ENCODE measurements at places on chromosomes 4 and X.

DNA sequence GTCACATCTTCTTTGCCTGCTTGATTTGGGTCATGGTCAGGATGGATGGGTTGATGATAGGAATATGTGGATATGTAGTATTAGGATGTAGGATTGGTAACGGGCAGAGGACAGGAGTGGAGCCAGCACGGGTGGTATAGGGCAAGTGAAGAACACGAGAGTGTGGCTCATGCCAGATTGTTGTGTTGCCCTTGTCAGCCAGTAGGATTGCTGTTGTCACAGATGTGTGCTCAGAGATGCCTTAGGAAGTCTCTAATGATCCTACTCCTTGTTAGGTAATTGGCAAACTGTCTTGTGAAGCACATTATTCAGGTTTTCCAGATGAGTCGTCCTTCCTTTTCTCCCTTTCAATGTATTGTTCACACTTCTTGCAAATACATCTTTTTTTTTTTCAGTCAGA lies 5.5 kb downstream of the ATP10D start:
- no peak for DNase-seq

DNA sequence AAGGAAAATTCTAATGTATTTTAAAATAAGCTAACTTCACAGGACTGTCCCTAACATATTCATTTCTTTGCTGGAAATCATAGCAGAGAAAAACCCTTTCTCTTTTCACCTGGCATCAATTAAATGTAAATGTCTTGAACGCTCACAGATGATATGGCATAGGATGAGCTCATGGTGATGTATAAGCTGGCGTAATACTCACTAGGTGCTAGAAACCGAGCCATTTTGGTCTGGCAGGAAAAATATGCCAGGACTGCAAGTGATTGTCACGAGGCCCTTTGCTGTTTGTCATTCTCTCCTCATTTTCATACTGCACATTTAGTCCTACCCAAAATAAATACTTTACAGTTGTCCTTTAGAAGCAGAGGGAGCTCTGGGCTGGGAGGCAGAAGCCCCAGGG lies 222.7 kb upstream of the LNX1 start:
- no peak for DNase-seq

GRCh38 chr4:147398556-147398955 lies 82.3 kb upstream of the EDNRA start:
- DNase-seq = no peak

- DNase-seq = no peak
These were observed 1008.5 kb upstream of the LCORL start for GRCh38 chr4:19030048-19030447.

- no peak for DNase-seq
These were observed 41.8 kb downstream of the FNIP2 start for GRCh38 chr4:158810487-158811215.

- no peak for DNase-seq
These were observed 59.7 kb downstream of the FAM184B start for GRCh38 chr4:17721496-17722355.

DNA sequence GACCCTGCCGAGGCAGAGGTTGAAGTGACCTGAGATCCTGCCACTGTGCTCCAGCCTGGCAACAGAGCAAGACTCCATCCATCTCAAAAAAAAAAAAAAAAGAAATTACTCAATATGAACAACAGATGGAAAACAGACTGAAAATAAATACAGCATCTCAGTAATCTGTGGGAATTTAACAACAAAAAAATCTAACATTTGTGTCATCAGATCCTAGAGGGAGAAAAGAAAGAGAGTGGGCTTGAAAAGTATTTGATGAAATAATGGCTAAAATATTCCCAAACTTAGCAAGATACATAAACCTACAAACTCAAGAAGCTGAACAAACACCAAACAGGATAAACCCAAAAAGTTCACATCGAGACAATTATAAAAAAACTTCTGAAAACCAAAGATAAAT lies 84.7 kb downstream of the CENPC start:
- no peak for DNase-seq

GRCh38 chrX:108199691-108200090 lies 108.1 kb downstream of the ATG4A start:
- DNase-seq = no peak

DNA sequence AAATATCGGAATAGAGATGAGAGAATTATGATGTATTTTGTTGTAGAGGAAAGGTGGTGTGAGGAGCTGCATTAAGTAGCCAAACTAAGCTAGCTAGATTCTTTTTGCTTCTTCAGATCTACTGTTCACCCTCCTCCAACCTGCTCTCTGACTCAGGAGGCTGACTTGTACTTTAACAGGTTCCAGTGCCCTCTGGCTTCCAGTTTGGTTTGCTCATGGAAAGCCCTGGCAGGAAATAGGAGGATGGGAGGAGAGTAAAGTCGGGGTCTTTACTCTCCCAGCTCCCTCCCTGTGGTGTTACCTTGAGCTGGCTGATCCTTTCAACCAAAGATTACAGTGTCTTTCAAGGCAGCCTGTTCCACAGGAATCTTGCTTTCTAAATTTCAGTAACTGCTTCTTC lies 277.0 kb upstream of the EDA2R start:
- DNase-seq = no peak

DNA sequence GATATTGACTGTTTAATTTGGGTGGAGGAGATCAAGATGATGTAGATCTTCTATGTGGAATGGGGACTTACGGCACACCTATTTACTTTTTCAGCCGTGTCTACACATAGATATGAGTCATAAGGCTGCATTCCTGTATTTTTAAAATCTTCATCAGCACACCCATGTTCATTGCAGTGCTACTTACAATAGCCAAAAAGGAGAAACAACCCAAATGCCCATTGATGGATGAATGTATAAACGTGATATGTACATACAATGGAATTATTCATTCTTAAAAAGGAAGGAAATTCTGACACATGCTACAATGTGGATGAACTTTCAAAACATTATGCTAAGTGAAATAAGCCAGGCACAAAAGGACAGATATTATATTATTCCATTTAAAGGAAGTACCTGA lies 98.6 kb downstream of the AASDH start:
- DNase-seq = no peak

DNA sequence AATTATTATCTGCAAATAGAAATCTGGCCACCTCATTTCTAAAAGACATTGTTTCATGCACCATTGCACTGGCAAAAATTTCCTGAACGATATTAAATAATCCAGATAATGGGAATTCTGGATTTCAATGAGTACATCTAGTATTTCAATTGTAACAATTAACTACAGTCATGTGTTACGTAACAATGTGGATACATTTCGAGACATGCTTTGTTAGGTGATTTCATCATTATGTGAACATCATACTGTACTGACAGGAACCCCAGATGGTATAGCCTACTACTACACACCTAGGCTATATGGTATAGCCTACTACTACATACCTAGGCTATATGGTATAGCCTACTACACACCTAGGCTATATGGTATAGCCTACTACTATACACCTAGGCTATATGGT lies 14.8 kb downstream of the LAMTOR3 start:
- no peak for DNase-seq

GRCh38 chrX:109793191-109793590 lies 60.1 kb upstream of the ACSL4 start:
- DNase-seq = no peak

DNA sequence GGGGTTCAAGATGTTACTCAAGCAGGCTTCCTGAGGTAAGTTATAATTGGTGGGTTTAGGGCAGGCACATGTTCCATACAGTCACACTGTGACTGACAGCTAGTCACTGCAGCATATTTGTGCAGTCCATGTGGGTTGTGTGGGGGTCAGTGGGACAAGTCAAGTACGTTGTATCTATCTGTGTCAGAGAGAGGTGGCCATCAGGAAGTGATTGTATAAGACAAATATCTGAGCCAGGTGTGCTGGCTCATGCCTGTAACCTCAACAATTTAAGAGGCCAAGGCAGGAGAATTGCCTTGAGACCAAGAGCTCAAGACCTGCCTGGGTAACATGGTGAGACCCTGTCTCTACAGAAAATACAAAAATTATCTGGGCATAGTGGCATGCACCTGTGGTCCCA lies 509.3 kb downstream of the CENPC start:
- DNase-seq = no peak

GRCh38 chrX:55490974-55491373 lies 1.3 kb upstream of the USP51 start:
- no peak for DNase-seq

DNA sequence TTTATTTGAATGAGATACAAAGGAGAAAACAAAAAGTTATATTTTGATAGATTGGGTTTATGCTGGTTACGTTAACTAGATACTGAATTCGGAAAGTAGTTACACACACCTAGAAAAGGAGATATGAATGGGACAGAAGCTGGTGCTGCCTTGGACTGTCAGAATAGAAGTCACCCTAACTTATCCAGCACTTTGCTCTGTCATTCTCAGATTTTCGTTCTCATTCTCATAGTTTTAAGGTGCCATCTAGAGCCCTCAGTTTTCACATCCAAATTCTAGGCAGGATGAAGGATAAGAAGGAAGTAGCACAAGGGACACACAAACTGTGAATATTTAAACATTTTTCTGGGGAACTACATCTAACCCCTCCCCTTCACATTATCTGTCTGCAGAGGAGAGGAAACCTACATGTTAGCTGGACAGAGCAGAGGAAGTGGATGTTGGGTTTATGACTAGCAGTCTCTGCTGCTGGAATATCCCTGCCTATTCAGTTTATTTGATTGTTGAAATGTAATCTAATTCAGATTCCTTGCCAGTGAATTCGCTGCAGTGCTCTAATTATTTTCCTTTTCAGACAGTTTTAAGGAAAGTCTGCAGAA lies 521.9 kb downstream of the FAT4 start:
- DNase-seq = no peak

DNA sequence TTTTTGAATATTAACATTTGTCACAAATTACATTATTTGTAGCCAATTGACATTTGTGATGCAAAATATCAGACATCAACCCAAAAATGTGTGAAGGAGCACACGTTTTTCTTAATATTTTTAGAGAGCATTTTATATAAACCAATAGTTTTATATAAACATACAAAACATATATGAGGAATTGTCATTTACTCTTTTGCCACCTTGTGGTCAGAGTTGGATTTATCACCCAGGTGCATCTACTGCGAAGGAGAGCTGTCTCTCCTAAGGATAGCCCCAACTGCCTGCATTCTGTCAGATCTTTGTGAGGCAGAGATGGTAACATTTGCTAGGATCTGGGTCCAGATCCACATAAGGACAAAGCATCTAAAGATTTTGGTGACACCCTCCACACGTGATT lies 2.5 kb upstream of the USP27X start:
- no peak for DNase-seq

DNA sequence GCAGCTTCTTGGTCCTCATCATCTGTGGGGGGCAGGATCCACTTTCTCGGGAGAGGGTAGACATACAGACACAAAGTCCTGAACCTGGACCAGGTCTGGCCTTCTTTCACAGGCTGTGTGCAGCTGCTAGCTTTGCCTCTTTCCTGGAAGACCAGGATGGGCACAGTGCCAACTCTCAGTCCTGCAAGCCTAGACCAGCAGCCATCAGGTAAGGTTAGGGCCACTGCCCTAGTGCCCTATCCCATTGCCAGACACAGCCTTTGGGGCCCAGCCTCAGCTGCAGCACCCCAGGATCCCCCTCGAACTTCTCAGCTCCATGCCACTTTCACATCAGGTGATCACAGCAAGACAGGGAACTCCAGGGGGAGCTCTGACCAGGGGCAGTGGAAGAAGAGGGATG lies 38.4 kb downstream of the ZNF185 start:
- DNase-seq = no peak

All from stimulated activated CD8-positive, alpha-beta memory T cell treated with anti-CD3 and anti-CD28 coated beads, Interleukin-7, amount 100 ng/mL, for 24 hours (primary cell).